ENCODE measurements at places on chromosomes 4 and X.

DNA sequence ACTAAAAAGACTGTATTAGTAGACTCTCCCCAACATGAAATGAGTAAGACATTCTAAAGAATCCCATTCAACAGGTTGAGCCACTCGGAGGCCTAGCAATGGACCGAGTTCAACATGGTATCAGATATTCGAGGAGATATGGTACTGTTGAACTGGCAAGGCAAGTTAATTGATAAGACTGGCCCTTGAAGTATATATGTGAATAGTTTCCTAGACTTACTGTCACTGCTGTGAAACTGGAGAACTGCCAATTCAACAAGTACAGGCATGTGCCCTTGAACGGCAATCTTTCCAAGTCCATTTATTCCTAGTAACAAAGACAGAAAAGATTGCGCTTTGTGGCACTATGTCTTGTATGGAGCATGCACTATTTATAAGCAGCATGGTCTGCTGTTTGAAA lies 24.4 kb downstream of the FAT1 start:
- DNase-seq, result no peak

- DNase-seq, result no peak
These were observed 98.5 kb downstream of the JADE1 start for GRCh38 chr4:128907981-128908380.

GRCh38 chr4:44118971-44119680 lies 329.5 kb downstream of the KCTD8 start:
- no peak for DNase-seq

DNA sequence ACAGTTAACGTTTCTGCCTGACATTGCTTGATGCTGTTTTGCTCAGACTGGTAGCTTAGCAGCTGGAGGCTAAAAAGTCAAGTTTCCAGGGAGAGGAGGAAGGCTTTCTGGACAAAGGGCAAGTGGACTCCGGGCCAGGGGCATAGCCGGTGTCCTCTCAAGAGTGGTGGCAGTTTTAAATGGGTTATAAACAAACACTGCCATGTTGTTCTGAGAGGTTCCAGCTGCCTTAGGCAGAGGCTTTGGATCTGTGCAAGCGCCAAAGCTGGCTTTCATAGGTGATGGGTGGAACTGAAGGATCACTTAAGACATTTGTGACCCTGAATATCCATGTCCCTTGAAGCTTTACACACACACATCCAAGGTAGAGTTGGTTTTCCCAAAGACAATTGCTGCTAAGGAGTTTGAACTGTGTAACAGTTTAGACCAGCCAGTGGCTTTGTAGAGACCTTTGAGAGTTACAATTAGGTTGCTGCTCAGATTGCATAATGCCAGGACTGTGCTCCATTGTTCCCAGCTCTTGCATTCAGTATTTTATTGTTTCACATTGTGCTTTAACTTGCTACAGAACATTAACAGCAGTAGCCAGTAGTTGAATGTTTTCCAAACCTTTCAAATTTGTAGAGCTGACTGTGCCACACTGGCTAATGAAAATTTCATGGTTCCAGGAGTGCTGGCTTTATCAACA lies 54.1 kb upstream of the AP1S2 start:
- DNase-seq, result no peak

- DNase-seq, result no peak
These were observed 72.4 kb downstream of the ANKRD50 start for GRCh38 chr4:124640022-124640730.

GRCh38 chr4:122146652-122147051 lies 5.5 kb upstream of the BLTP1 start:
- no peak for DNase-seq

- no peak for DNase-seq
These were observed 275.5 kb downstream of the CFAP299 start for GRCh38 chr4:80610845-80611677.

DNA sequence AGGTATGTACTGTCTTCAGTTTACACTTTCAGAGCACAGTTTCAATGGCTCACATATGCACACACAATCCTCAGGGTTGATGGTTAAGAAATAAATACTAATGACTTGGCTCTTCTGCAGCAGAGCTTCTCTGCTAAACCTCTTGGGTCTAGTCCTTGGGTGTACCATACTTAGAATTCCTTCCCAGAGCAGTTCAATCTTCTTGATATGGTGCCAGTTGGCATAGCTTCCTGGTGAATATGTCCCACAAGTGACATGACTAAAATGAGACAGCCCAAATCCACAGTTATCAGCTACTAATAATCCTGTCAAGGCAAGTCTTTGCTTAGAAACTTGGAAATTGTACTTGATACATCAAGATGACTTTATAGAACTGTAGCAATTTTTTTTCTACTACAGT lies 654.4 kb downstream of the IQCM start:
- DNase-seq, result peak; percentile 65

- DNase-seq, result no peak
These were observed 290.2 kb downstream of the ZNF674 start for GRCh38 chrX:46255046-46255445.

GRCh38 chrX:13955095-13955647 lies 74.5 kb downstream of the GEMIN8 start:
- DNase-seq, result no peak

DNA sequence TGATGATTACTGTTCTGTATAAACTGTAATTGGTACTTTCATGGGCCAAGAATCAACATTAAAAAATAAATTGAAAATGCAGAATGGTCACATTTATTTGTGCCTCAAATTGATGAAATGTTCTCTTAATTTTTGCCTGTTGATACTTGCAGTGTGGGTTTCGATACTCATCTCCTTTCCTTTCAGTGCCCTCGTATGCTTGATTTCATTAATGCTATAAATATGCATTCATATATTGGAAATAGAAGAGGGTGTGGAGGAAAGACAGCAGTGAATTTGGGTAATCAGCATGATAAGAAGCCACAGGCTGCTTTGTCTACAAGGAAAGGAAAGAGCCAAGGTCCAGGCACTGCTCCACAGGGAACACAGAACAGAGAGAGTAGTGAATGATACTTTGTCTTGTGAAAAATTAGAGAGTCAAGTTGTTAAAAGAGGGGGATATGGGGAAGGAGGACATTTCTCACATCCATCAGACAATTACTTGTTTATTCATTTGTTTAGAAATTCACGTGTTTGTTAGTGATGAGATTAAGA lies 1.0 kb upstream of the DDX60 start:
- no peak for DNase-seq

- DNase-seq, result no peak
These were observed at the start of gene CYSLTR1 for GRCh38 chrX:78327370-78328086. TSS of gene CYSLTR1 (minus strand) at chrX:78327611. CDS start at chrX:78273746, 53,865 bp downstream.

DNA sequence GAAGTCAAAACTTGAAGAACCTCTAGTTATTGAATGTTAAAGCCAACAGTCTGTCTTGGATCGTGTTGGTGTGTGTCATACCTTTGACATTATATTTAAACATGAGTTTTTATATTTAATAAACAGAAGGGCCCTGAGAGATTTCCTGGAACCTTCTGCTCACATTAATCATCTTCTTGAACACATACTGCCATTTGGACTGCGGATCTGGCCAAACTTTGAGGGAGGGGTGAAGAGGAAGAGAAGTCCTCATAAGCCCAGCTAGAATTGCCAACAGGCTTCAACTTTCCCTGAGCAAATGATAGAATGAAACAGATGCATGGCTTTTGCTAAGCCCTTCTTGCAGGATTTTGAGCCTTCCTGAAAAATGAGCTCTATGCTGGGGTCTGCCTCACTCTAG lies 27.4 kb downstream of the CCKAR start:
- DNase-seq, result no peak

DNA sequence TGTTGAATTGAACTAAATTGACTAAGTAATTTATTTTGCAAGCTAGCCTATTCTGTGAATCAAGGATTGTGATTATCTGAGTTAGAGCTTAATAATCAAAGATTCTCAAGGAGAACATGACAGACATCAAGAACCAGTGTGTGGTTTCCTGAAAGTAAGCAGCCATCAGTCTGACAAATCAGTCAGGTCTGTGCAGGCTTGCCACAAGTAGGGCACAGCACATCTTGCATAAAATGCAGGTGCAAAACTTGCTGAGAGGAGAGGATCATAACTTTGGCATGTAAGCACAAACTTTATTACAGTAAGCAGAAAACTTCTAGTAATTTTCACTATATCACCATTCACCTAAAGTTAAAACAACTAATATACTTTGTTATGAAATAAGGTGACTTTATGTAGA lies 22.5 kb downstream of the FAM241A start:
- no peak for DNase-seq

GRCh38 chr4:80295826-80296225 lies 29.4 kb downstream of the FGF5 start:
- no peak for DNase-seq

- no peak for DNase-seq
These were observed 189.6 kb downstream of the FRMPD4 start for GRCh38 chrX:12327836-12328235.

- no peak for DNase-seq
These were observed 40.1 kb upstream of the PDK3 start for GRCh38 chrX:24424948-24425347.

Measured in AG04449 (cell line).